ENCODE measurements at places on chromosomes 12 and 14. TPM values are rescaled to one million over a fixed set of nuclear protein-coding genes. Genes with fewer than 3 reads are reported as not detected.

LHX5 gene
- not detected for total RNA-seq

SLC17A8 gene
- not detected for total RNA-seq

DNA sequence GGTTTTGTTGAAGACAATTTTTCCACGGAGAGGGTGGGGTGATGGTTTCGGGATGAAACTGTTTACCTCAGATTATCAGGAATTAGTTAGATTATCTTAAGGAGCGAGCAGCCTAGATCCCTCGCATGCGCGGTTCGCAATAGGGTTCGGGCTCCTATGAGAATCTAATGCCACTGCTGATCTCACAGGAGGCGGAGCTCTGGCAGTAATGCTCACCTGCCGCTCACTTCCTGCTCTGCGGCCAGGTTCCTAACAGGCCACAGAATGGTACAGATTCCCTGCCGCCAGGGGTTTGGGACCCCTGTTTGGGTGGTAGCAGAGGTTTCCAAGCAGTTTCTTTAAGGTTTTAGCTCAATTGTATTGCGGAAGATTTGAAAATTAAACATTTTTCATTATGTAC lies 439.8 kb upstream of the OR4E1 start:
- H3K27me3 ChIP-seq = no peaks in the 10 kb centered on the region
- no peak overlapping the region for H3K27ac ChIP-seq
- no peak overlapping the region for H3K4me3 ChIP-seq
- H3K36me3 ChIP-seq = no peaks in the 10 kb centered on the region
- no peak for DNase-seq

DNA sequence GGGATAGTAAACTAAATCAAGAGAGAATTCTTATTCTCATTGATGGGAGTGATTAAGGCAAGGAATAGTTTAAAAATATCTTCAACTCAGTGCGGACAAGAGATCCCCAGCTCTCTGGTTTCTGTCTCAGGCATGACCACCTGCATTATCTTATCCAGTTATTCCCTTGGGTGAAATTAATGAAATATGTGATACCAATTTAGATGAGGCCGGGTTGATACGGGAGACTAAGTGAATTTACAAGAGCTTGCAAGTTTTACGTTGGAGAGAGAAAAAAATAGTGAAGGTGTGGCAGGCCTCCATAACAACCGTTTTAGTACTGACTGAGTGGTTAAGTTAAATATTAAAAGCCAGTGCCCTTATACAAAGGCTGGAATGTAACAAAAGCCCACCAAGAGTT lies 61.1 kb upstream of the PLBD1 start:
- no peaks in the 10 kb centered on the region for H3K4me1 ChIP-seq
- H3K4me3 ChIP-seq = no peak overlapping the region
- no peaks in the 10 kb centered on the region for H3K27me3 ChIP-seq

DNA sequence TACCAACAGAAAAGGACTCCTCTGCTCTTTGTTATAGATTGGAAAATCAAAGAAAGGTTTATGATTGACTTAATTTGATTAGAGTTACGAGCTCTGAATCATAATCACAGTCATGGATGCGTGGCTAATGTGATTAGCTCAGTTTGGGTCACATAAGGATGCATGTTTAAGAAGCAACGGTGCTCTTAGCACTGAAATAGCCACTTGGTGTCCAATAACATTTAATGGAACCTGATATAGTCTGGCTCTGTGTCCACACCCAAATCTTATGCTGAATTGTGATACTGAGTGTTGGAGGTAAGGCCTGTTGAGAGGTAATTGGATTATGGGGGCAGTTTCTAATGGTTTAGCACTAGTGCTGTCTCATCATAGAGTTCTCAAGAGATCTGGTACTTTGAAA lies 501.6 kb downstream of the SLC6A15 start:
- H3K27ac ChIP-seq = no peak overlapping the region
- H3K4me1 ChIP-seq = no peaks in the 10 kb centered on the region
- no peaks in the 10 kb centered on the region for H3K27me3 ChIP-seq
- H3K36me3 ChIP-seq = no peaks in the 10 kb centered on the region

DNA sequence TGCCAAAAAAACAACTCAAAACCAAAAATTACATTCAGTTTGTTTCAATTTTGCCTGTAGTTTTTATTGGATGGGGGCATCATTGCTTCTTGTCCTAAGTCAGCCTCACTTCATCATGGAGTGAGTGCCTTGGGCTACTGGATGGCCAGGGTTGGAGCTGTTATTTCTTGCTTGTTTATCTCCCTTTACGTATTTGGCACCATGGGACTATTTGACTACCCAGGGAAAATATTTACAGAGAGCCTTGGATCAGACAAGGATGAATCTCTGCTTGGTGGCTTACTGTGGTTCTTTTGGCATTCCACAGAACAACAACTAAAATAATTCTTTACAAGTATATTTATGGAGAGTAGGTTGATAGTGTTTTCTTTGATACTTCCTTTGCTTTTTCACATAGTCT lies 160.8 kb upstream of the SEL1L start:
- H3K27ac ChIP-seq = no peak overlapping the region
- H3K27me3 ChIP-seq = no peaks in the 10 kb centered on the region
- no peaks in the 10 kb centered on the region for H3K36me3 ChIP-seq
- DNase-seq = no peak
- H3K4me1 ChIP-seq = no peaks in the 10 kb centered on the region

- no peaks in the 10 kb centered on the region for H3K27me3 ChIP-seq
- H3K36me3 ChIP-seq = no peaks in the 10 kb centered on the region
- no peak overlapping the region for H3K27ac ChIP-seq
These were observed 20.5 kb upstream of the TMCC3 start for GRCh38 chr12:94670898-94671297.

DNA sequence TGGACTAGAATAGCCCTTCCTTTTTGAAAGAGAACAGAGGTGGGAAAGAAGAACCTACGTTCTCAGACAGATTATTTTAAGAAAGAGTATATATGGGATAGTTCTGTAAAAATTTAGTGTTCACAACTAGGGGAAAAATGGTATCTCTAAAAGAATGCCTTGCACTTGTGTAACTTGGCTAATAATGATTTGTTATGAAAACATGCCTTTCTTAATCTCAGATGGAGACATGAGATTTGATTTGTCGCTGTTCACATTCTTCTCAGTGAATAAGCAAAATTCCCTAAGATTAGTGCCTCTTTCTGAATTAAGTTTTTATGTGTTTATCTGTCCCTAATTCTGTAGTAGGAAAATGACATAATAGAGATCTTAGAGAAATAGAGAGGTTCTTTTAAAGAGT lies 100.8 kb downstream of the USP15 start:
- H3K4me1 ChIP-seq = peaks cover 27% of the 10 kb centered on the region
- DNase-seq = no peak
- no peaks in the 10 kb centered on the region for H3K27me3 ChIP-seq
- no peak overlapping the region for H3K4me3 ChIP-seq
- H3K27ac ChIP-seq = peak overlapping the region; percentile 5
- H3K36me3 ChIP-seq = peaks cover 22% of the 10 kb centered on the region

- H3K4me3 ChIP-seq = no peak overlapping the region
- H3K27ac ChIP-seq = no peak overlapping the region
- H3K36me3 ChIP-seq = no peaks in the 10 kb centered on the region
- no peaks in the 10 kb centered on the region for H3K27me3 ChIP-seq
- peaks cover 6% of the 10 kb centered on the region for H3K4me1 ChIP-seq
- DNase-seq = no peak
These were observed 42.9 kb upstream of the EEA1 start for GRCh38 chr12:92971859-92972524.

- H3K36me3 ChIP-seq = no peaks in the 10 kb centered on the region
- no peak overlapping the region for H3K4me3 ChIP-seq
- no peaks in the 10 kb centered on the region for H3K4me1 ChIP-seq
These were observed 60.0 kb downstream of the BBS10 start for GRCh38 chr12:76288218-76288617.

DNA sequence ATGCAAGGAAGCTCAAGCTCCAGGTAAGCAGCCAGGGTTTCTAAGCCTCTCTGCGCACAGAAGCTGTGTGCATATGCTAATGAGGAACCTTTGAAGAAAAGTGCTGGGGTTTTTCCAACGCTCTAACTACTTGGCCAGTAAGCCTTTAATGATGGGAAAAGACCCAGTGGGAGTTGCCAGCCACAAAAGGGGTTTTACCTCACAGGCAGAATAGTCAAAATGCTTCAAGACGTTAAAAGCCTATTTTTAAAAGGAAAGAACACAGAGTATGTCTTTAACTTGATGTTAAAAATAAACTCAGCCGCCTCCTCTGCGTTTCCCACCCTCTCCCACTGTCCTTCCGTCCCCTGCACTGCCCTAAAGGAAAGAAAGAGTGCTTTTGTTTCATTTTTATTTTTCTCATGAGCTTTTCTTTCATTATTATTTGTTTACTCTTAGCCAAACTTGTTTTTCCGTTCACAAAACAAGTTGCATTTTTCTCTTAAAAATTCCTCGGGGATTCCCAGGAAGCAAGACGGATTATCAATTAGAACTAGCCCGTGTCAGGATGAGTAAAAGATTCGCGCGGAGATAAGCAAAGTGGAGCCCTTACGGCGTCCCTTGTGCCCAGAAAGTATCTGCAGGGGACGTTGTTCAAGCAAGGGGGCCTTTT lies 209.8 kb upstream of the NUDT4 start:
- no peaks in the 10 kb centered on the region for H3K27me3 ChIP-seq
- H3K27ac ChIP-seq = peak overlapping the region; percentile 40
- H3K36me3 ChIP-seq = no peaks in the 10 kb centered on the region
- peaks cover 4% of the 10 kb centered on the region for H3K4me1 ChIP-seq
- peak overlapping the region; percentile 70 for H3K4me3 ChIP-seq

- no peak overlapping the region for H3K4me3 ChIP-seq
- H3K27ac ChIP-seq = peak overlapping the region; percentile 58
- H3K4me1 ChIP-seq = peaks cover 24% of the 10 kb centered on the region
- H3K36me3 ChIP-seq = no peaks in the 10 kb centered on the region
- DNase-seq = no peak
These were observed 15.0 kb downstream of the GXYLT1 start for GRCh38 chr12:42129595-42130204.

Measured in psoas muscle (tissue), 8 donors.